ENCODE measurements at places on chromosomes 4 and X.
A peak's percentile ranks its signal among the peaks of the same experiment; 100 is the strongest.

GRCh38 chr4:153950100-153950979 is 161.5 kb upstream of the SFRP2 start:
- DNase-seq: no peak

DNA sequence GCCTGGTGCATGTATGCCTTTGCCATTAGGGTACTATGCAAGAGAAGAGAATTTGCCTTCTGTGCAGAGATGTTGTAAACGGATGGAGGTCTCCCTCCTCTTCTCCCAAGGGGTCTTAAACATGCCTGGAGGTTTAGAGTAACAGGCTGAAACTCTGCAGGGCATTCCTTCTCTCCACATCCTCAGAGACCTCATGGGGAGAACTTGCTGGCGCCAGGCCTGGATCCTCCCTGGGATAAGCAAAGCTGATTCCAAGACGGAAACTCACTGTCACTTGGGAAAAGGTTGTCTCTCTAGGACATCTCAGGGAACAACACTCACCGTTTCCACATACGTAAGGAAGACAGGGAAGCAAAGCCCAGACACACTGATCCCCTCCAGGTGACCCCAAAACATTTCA is 76.9 kb upstream of the GPM6B start:
- no peak for DNase-seq

DNA sequence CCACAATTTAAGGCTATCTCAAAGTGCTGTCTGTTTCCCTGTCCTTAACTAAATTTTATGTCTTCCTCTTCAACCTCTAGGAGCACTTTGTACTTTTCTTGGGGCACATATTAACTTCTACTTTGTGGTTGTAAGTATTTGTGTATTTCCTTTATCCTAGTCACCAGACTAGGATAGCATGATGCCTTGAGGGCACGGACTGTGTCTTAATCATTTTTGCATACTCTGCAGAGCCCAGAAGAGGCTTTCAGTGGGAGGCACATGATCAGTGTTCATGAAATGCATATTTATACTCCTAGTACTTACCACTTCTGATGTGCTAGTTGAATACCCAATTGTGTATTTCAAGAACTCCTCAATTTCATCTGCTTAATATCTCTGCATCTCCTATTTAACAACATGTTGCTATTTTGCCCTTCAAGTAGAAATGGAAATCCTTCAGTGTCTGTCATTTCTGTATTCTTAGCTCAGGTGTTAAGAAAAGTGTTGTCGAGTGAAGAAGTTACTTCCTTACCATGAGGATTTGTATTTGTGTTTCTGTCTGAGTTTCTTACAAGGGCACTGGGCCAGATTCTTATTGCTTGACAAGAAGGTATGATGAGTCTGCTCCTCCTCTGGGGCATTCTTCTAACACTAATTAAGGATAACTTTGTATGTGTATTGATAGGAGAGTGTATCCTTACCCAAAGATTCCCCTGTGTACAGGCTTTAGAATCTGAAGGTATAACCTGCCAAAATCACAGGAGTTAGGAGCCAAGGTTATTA is 28.3 kb upstream of the PGRMC2 start:
- no peak for DNase-seq

- no peak for DNase-seq
Observed at GRCh38 chrX:77918568-77918967, 8.1 kb downstream of the ATP7A start.

DNA sequence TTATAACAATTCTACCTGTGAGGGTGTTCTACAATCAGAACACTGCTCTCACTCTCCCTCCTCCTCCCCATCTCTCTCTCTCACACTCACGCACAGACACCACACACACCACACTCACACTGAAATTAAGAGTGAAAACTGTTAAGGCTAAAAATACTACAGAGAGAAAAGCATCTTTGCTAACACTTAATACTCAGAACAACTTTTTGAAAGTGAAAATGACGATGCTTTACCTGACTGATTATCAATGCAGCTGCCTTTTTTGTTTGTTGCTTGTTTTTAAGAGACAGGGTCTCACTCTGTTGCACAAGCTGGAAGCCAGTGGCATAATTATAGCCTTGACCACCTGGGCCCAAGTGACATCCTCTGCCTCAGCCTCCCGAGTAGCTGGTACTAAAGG is 222.4 kb downstream of the APBB2 start:
- peak; percentile 26 for DNase-seq

GRCh38 chr4:141705048-141705746 is 68.8 kb downstream of the IL15 start:
- DNase-seq: no peak

GRCh38 chr4:145734576-145735346 is 54.8 kb downstream of the C4orf51 start:
- DNase-seq: no peak

DNA sequence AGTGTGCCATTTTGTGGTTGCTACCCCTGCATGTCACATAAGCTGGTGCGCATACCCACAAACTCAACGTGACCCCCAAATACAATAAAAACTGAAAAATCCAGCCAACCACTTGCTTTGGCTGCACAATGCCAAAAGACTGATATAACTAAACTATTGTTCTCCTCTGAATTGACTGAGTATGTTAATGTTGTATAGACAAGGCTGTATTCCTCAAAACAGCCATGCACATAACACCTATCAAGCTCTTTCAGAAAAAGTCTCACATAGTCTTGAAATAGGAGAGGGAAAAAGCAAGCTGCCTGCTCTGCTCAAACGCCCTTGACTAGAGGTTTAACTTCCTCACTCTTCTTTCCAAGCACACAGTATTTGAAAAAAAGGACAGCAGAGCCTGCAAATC is 126.4 kb upstream of the NOCT start:
- no peak for DNase-seq

DNA sequence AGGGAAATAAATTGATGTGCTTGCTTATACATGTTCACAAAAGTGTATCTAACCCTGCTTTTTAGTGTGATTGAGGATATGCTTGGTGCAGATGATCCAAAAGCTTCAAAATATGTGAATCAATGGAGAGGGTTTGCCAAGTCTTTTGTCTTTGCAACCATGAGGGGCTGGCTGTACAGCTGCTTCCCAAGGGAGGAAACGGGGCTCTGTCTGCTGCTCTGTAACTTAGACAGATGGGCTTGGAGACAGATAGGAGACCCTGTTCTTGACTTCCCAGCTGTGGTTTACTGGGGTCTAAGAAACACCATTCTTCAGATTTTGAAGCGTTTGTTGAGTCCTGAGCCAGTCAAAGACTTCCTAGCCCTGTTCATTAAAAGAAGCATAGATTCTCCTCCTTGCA is 152.3 kb downstream of the DCLK2 start:
- no peak for DNase-seq

DNA sequence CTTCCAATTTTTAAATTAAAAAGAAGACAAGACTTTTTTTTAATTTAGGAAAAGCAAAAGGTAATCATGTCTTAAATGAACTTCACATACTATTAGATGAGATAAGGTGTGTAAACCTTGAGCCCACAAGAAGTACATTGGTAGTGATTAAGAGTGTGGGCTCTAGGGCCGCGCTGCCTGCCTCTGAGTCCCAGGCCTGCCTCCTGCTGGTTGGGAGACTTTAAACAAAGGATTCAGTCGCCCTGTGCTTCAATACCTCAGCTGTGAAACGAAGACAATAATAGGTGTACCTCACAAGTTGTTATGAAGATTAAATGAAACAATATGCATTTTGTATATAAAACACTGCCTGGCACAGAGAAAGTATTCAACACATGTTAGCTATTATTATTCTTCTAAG is 95.9 kb upstream of the MYOZ2 start:
- DNase-seq: no peak

GRCh38 chrX:103517246-103517645 is 2.0 kb downstream of the RAB40A start:
- no peak for DNase-seq

DNA sequence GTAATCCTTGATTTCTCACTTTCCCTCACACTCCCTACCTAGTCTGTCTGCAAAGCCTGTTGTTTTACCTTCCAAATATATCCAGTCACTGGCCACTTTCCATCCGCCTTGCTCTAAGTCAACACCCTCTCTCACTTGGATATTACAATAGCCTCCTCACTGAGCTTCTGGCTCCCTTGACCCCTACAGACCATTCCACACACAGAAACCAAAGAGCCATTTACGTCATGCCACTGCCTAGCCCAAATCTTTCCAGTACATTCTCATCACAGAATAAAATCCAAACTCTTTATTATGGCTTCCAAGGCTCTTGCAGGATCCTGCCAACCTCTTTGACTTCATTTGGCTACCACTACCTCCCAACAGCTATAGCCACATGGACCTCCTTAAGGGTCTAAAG is 25.7 kb upstream of the ARHGEF9 start:
- DNase-seq: no peak

DNA sequence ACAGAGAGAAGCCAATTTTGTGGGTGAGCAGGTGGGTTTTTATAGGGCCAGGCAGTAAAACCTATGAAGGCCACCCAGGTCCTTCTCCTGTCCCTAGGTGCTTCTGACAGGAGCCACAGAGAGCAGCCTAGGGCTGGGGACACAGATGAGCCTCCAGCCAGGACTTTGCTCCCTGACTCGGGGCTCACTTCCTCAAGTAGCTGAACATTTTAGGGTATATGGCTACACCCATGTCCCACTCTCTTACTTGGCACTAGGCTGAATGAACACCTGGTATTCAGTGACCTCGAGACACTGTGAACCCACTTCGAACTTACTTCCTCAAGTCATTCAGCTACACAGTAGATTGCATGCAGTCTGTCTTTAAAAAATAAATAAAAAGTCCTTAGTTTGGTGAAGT is 217.3 kb downstream of the MID1IP1 start:
- DNase-seq: no peak

DNA sequence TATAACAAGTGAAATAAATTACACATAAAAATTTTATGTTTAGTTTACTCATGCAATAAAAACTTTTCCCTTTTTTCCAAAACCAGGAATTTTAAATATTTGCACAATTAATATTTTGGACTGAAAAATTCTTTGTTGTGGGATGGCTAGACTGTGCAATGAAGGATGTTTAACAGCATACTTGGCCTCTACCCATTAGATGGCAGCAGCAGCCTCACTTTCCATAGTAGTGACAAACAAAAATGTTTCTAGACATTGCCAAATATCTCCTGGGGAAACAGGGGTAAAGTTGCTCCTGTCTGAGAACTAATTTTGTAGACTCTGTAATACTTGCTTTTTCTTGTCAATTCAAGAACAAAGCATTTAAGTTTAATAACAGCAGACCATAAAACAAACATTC is 49.8 kb downstream of the SCLT1 start:
- DNase-seq: no peak

- no peak for DNase-seq
Observed at GRCh38 chrX:54926978-54927377, 6.4 kb downstream of the TRO start.

Measured in germinal center (tissue), 1 donor.